Stimulated activated CD8-positive, alpha-beta memory T cell treated with anti-CD3 and anti-CD28 coated beads, Interleukin-4, amount 100 ng/mL, for 1 hour (primary cell): ENCODE measurements at places on chromosomes 16 and 17.

- no peak for DNase-seq
Measured at GRCh38 chr17:82665217-82665616, 17.0 kb upstream of the WDR45B start.

DNA sequence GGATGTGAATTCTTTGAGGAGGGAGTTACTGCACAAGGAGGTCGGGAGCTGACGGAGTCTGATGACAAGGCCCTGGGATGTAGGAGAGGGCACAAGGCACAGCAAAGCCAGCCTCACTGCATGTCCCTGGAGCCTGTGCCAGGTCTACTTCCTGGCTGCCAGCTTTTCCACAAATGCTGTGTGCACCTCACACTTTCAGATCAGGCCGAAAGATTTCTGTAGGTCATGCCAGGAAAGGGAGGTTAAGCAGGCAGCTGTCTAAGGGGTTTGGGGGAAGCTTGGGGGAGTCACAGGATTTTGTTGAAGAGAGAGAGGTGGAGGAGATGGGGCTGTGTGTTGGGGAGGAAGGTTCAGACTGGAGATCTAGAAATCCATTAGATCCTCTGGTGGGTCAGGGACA, 792.5 kb downstream of the KCNJ18 start:
- DNase-seq, result no peak

DNA sequence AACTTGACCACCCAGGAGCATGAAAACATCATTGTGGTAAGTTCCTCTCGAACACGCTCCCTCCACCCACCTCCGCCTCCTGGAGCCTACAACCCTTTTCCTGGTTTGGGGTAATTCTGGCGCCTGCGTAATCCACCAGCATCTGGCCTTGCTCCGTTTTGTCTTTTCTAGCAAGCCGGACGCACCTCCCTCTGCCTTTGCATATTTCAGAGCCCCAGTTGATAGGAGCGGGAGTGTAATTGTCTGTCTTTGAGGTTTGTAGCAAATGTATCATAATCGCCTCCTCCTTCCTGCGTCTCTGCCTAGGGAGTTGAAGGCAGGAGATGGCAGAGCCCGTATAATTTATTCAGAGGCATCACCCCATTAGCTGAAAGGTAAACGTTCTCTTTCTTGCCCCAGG, 121.3 kb upstream of the PLCG2 start:
- DNase-seq, result no peak

DNA sequence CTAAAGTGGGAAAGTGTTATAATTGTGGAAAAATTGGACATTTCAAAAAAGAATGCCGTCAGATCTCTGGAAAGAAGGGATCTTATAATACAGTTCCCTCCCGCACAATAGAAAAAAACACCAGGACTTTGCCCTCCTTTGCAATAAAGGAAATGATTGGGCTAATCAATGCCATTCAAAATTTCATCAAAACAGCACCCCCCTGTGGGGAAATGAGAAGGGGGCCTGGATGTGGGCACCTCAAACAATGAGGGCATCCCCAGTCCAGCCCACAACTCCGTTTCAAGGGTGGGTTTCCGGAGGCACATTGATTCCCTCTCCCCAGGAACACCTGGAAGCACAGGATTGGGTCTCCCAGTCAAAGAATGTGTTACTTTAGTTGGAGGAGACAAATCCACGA, 26.1 kb downstream of the CD300LG start:
- no peak for DNase-seq

GRCh38 chr16:12062343-12063003, 85.9 kb downstream of the SNX29 start:
- no peak for DNase-seq

GRCh38 chr16:55328611-55329569, 4.9 kb downstream of the IRX6 start:
- no peak for DNase-seq

DNA sequence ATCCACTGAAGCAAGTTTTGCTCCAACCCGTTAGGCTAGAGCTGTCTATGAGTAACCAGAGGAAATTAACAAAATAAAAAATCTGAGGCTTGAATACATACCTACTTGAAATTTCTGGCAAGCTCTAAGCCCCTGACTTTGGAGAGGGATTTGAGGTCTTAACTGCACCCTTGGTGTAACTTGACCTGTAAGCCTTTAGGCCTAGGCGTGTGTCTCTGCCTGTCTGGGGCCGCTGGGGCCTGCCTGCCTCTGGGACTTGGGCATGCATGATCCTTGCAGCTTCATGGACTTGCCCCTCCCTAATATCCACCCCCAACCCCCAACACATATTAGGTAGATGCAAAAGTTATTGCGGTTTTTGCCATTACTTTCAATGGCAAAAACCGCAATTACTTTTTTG, 3.7 kb upstream of the CDC42EP4 start:
- no peak for DNase-seq

DNA sequence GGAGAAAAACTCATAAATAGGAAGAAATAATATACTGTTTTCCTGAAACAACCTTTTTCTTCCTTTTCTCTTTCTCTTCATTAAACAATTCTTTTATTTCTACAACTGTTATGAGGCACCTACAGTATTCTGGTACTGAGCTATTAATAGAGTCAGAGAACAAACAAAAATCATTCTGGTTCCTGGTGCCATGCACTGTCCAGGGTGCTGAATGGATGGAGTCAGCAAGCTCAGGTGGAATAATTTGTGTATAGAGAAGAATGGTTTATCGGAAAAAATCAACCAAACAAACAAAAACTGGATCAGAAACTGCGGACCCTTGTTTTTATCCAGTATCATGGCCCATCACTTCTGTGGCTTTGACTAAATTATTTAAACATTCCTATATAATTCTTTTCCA, 430.3 kb upstream of the GOT2 start:
- DNase-seq, result no peak

DNA sequence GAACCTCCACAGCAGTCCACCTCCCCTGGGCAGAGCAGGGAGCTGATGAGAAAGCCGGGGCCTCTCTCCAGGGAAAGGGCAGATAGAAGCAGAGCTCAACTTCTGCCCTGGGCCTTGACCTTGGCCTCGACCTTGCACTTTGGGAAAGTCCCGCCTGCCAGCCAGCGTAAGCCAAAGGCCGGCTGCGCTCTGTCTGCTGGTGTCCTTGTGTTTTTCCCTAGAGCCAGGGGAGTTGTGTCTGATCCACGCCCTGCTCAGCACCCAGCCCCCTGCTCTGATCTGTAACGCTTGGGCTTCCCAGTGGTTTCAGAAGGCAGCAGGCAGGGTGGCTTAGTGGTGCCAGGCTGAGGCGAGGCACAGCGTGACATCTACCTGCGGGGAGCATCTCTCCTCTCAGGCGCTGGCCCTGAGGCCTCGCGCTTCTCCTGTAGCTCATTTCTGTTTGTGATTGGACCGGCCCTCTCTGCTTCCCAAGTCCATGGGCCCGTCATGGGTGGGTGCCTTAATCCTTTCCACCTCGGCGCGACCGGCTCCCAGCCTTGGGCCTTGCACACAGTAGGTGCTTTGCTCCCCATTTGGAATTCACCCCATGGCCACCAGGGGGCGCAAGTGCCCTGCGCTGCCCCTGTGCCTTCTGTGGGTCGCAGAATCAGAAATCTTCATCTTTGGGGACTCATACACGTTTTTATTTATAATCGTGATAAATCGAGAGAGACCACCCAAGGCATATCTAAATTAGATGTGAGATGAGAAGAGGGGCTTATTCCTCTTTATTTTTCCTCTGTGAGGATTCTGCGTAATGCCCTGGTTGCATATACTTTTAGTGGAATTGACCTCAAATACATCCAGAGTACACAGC, 24.2 kb downstream of the SGSH start:
- peak; percentile 33 for DNase-seq

DNA sequence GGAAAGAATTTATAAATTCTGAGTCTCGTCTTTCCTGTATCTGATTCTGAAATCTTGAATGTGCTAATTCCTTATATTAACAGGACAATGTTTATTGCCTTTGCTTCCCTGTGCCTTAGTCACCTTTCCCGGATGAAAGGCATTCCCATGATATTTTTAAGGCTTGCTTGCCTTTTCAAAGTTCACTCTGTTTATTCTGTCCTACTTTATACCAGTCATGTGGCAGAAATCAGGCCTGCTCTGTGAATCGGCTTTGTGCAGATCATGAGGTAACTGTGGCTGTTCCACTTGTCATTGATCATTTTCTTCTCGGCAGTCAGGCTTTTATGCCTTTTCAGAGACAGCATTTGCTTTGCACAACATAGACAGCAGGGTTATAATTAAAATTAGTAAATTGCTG, 28.8 kb upstream of the ABCC11 start:
- DNase-seq, result no peak

GRCh38 chr17:74730491-74731346, 6.3 kb upstream of the RAB37 start:
- no peak for DNase-seq

- no peak for DNase-seq
Measured at GRCh38 chr17:12591021-12591735, 74.5 kb upstream of the MYOCD start.

- no peak for DNase-seq
Measured at GRCh38 chr17:68694791-68695485, 93.8 kb upstream of the FAM20A start.

DNA sequence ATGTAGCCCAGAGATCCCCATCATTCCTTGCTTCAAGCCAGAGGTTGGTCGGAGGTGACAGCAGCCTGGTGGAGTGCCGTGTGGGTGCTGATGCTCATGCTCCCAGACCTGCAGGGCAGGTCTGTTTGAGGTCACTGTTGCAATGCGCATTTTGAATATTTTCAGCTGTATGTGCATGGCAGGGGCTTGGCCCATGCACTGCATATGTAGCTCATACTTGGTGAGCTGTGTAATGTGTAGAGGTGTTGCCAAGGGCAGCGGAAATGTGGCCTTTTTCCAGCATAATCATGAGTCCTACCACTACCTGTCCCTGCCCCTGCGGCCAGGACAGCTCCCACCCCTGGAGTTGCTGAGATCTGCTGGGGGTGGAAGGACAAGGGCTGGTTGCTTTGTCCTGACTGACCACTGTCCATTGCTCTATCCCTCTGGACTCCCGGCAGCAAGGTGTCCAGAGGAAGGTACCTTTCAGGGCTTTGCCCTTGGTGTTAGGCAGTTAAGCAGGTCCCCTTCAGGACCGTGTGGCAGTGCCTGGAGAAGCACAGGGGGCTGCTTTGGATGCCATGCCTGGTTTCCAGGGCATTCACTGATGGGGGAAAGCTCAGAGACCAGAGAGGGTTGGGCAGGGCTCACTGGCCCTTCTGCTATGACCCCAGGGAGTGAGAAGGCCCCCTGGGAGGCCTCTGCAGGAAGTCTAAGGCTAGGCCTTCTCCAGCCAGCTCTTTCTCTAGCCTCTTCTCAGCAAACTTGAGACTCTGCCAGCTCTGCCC, 215.2 kb downstream of the NTN1 start:
- DNase-seq, result no peak

DNA sequence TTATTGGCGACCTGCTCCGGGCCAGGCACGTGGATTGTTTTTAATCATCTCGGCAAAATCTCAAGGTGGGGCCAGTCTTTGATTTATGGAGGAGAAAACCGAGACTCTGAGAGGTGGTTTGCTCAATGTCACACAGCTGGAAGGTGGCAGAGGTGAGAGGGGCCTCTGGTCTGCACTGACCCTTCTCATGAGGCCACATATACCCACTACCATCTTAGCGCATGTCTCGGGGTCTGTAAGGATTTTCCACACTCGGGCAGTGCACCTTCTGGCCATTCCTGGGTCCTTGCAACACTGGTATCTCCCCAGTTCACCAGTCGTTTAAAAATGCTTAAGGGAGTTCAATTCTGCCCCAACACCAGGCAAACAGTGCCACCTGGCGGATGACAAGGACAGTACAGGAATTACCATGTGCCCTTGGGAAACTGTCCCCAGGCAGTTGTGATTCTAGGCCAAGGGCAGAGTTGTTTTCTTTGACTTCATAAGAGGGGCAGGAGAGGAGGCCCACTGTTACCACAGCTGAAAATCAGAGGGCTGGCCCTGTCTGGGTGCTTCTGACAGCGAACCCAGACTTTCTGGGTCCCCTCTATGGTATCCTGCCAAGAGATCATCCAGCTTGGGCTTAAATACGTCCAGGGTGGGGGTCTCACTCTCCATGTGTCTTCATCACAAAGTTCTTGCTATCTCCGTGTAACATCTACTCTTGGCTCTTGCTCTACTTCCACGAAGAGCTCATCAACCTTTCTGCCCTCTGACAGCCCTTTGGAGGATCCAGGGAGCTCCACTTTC, 39.4 kb upstream of the RAI1 start:
- peak; percentile 54 for DNase-seq

DNA sequence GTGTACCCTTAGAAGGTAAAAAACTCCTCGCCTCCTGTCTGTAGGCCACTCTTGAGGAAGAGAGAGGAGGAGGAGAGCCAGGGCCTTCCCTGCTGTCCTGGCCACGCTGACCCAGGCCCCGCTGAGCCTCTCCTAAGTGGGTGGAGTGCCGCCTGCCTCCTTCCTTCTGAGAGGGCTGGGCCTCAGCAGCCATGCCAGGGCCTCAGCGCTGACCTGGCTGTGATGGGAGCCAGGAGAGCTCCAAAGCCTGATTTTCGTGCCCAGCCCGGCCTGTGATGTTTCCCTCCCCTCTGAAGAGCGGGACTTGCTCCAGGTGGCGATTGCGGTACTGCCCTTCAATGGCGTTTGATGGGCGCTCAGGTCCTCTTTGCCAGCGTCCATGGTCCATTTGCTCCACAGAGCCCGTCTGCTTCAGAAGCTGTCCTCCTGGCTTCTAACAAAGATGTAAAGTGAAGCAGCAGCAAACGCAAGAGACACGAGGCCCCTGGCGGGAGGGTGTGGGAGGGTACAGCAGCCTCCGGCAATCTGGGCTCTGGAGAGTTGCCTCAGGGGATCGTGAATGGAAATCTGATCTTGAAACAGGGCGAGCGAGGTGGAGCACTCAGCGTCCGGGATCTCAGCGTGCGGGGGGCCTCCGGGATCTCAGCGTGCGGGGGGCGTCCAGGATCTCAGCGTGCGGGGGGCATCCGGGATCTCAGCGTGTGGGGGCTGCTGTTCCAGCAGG, 93.5 kb downstream of the NPIPB11 start:
- DNase-seq, result no peak

- no peak for DNase-seq
Measured at GRCh38 chr16:16124438-16124837, 98.9 kb downstream of the ABCC6 start.

GRCh38 chr17:71068408-71068750, 899.0 kb downstream of the KCNJ2 start:
- no peak for DNase-seq
